ENCODE measurements at places on chromosomes 5 and 9.

DNA sequence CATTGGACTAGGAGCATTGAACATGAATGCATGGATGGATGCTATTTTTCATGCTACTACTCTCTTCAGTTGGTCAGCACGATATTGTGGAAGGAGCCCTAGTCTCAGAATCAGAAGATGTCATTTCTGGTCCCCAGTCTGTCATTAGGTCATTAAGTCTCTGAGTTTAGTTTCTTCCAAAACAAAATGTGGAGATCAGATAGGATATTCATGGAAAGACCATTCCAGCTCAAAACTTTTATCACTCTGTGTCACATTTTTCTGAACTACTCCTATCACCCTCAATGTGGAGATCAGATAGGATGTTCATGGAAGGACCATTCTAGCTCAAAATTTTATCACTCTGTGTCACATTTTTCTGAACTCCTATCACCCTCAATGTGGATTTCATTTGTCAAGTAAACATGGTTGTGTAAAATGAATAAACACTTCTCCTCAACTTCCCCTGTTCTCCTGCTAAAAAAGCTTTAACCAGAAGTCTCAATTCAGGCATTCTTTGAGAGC lies 296.8 kb downstream of the MRPS30 start:
- no peak for DNase-seq

DNA sequence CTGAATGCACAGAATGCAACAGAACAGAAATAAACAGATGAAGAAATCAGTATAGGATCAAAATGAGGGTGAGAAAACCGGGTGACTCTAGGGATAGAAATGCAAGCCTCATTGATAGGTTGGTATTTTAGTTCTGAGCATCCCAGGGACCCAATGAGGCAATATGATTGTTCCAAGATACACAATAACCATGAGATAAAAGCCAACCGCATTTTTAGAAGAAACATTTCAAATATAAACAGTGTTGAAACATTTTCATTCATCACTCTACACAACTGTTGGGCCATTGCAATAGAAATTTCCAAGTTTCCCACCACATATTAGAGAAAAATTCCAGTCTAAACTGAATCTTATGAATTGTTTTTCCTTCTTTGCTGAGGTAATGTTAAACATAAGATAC lies 452.3 kb upstream of the PTGER4 start:
- DNase-seq, result no peak

- no peak for DNase-seq
Measured at GRCh38 chr5:107557051-107557658, 113.6 kb downstream of the EFNA5 start.

- DNase-seq, result no peak
Measured at GRCh38 chr9:135410831-135411473, 68.6 kb upstream of the PPP1R26 start.

- DNase-seq, result no peak
Measured at GRCh38 chr9:134355561-134356279, 29.5 kb downstream of the RXRA start.

GRCh38 chr9:124231095-124231737 lies 26.5 kb upstream of the NEK6 start:
- DNase-seq, result no peak

DNA sequence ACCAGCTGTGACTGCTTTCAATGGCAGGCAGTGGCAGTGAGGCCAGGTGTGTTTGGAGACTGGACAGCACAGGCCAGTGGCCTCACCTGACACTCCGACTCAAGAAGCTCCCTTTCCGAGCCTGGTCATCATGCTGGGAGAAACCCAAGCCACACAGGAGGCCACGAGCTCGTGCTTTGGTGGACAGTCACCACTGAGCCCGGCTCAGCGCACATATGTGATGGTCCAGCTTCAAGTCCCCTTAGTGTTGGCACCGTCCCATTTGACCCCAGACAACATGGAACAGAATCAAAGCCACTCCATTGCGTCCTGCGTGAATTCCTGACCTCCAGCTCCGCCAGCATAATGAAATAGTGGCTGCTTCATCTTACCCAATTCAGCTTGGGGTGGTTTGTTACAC lies 64.0 kb upstream of the PPP1R26 start:
- no peak for DNase-seq

DNA sequence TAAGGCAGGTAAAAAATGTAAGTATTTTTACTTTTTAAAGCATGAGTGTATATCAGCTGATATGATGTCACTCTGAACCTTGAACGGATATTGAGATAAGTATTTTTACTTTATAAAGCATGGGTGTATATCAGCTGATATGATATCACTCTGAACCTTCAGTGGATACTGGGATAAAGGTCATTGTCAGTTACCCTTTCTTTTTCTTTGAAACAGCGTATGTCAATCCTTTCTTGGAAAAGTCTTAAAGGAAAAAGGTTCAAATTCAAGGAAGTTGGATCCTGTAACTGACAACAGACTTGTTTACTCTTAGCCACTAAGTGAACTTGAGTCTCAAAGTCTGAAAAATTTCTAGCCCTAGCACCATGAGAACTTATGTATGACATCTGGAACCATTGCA lies 61.7 kb upstream of the IFNK start:
- DNase-seq, result no peak

- no peak for DNase-seq
Measured at GRCh38 chr9:2126331-2126803, 111.2 kb downstream of the SMARCA2 start.

GRCh38 chr5:143582869-143583268 lies 179.4 kb upstream of the NR3C1 start:
- DNase-seq, result no peak

GRCh38 chr9:114033397-114034103 lies 44.5 kb downstream of the AMBP start:
- DNase-seq, result no peak

DNA sequence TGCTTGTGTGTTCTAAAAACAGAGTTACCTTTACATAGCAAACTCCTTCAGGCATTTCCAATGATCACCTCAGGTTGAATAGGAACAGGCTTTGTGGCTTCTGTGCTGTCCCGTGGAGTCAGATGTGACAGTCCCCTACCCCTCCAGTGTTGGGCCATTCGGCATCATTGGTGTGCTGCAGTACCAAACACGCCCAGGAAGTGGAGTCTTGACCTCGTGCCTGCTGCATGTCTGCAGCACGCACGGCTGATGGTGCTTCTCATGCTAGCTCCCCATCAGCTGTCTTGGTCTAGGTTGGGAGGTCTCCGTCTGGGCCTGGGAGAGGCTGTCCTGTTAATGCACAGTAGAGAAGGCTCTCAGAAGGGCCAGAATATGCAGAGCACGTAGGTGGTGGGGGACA lies 42.5 kb upstream of the PHF2 start:
- DNase-seq, result no peak

DNA sequence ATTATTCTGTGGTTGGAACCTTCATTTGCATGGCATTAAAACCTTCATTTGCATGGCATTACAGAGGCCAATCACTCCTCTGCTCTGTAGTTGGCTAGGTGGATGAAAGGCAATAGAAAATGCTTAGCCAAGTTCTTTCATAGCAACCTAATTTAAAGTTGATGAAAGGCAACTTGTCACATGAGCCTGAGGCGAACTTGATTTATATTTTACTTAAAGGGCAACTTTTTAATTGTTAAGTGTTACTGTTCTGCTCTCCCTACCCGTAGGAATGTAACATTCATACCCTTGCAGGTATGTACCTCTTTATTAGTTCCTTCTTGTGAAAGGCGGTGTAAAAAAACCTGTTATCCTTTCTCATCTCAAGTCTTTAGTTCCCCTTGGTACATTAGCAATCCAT lies 7.9 kb upstream of the ERMP1 start:
- DNase-seq, result no peak

DNA sequence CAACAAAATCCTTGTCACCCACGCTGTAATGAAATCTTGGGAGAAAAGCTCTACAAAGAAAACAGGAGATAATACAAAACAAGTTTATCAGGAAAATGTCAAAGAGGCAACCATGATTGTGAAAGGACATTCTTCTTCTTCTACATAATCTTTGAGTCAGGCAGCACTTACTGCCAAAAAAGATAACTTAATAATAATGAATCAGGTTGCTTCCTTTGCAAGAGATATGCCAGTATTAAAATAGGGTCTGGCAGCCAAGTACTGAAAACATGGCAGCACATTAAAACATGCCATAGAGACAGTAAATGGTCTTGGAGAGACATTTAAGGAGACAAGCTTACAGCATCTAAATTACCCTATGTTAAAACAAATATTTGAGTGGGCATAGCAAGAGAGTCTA lies 1573.4 kb downstream of the EFNA5 start:
- no peak for DNase-seq

DNA sequence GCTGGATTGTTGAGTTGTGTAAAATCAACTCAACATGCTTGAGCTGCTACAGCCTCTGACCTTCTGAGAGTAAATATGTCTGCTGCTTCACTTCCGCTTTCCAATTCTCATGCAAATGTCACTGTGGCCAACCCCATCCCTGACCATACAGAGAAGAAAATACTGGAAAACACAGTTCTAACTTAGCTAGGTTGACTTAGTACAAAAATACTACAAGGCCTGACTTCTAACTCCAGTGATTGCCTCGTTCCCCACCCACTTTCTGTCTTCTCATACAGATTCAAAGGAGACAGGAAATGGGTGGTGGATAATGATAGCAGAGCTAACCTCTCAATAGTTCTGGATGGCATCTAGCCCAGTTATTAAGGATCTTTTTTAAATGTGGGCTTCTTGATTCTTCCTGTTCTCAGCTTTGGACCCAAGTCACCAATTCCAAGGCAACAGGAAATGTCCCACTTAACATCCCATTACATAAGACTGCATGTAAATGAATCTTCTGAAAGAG lies 226.6 kb upstream of the SLC24A2 start:
- no peak for DNase-seq

DNA sequence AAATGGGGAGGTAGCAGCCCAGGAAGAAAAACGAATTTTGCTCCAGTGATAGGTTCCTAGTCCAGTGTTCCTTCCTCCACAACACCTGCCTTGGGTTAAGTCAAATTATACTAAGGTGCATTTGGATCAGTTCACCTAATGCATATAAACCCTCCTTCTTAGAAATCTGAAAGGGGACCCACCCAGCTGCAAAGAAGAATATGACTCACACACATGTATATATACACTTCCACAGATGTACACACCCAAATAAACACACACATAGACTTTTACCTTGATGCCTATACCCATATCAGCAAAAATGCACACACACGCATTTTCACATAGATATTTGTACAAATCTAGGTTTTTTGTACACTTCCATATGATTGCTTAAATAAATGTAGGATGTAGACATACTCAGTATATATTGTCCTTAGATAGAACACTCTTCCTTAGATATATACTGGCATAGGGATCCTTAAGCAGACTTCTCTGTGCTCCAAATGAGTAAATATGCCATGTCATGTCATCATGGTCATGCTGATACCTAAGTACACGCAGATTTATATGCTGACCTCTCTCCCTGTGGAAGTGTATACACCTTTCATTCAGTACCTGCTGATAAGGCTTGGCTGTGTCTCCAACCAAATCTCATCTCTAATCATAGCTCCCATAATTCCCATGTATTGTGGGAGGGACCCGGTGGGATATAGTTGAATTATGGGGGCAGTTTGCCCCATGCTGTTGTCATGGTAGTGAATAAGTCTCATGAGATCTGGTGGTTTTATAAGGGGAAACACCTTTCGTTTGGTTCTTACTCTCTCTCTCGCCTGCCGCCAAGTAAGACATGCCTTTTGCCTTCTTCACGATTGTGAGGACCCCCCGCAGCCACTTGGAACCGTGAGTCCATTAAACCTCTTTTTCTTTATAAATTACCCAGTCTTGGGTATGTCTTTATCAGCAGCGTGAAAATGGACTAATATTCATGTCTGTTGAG lies 10.2 kb downstream of the ADRB2 start:
- DNase-seq, result no peak

DNA sequence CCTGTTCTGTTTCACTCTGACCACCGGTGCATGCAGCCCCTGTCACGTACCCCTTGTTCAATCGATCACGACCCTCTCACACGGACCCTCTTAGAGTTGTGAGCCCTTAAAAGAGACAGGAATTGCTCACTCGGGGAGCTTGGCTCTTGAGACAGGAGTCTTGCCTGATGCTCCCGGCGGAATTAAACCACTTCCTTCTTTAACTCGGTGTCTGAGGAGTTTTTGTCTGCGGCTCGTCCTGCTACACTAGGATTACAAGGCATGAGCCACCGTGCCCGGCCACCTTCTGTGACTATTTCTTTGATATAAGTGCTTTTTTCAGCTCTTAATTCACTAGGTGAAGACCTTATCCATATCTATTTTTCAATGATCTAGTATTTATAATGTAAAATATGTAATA lies 167.5 kb downstream of the TTC39B start:
- no peak for DNase-seq

- DNase-seq, result peak; percentile 54
Measured at GRCh38 chr5:176559683-176560082, 10.5 kb downstream of the CDHR2 start.

GRCh38 chr5:138874241-138874640 lies 894 bp downstream of the LRRTM2 start:
- DNase-seq, result no peak

- no peak for DNase-seq
Measured at GRCh38 chr9:93898026-93898425, 57.1 kb downstream of the BARX1 start.

GRCh38 chr9:95667789-95668188 lies 151.0 kb upstream of the PTCH1 start:
- DNase-seq, result no peak

DNA sequence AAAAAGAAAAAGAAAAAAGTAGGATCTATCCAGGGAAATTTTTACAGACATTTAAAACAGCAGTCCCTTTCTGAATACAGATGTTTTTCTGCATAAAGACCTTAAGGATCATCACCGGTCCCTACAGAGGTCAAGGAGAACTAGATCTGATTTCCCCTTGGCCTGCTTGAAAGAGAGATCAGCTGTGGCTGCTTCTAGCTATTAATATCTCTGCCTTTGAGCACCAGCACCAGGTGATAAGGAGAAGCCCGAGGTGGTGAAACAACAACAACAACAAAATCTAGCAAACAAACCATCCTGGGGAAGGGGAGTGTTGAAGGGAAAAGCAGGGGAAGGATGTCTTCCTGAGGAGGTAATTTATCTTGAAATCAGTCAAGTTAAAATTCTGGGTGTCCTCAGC lies 42.1 kb downstream of the ZNF366 start:
- no peak for DNase-seq

- no peak for DNase-seq
Measured at GRCh38 chr9:113391917-113392316, 9.2 kb downstream of the ALAD start.

DNA sequence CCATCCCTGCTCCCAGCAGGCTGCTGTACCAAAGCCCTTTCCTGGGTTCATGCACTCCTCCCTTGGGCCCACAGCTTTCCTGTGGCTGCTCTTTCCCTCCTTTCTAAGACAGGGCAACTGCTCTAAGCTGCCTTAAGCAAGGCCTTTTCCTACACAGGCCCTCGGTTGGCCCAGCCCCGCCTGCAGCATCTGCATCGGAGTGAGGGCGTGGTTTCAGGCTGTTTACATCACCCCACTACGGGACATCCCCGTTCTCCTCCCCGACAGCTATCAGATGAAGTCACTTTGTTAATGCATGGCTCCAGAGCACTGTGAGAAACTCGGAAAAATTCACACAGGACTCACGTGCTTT lies 3.4 kb downstream of the DPH7 start:
- no peak for DNase-seq

DNA sequence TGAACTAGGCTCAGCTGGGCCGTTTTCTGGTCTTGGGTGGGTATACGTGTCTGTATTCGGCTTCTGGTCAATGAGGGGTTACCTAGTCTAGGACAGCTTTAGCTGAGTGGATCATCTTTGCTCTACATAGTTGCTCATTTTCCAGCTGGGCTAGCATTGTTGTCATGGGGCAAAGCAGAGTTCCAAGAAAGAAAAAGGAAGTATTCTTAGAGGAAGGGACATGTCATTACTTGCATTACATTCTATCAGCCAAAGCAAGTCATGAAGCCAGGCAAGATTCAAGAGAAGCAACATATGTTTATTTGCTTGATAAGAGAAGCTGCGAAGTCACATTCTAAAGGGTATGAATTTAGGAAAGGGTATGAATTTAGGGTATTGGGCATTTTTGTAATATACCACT lies 396.5 kb downstream of the ZNF608 start:
- no peak for DNase-seq

Data from CD4-positive, alpha-beta T cell treated with Interferon alpha-2 for 1 hour (primary cell).